ENCODE measurements at places on chromosomes 7 and 10. TPM values are rescaled to one million over a fixed set of nuclear protein-coding genes. Genes with fewer than 3 reads are reported as not detected.

DNA sequence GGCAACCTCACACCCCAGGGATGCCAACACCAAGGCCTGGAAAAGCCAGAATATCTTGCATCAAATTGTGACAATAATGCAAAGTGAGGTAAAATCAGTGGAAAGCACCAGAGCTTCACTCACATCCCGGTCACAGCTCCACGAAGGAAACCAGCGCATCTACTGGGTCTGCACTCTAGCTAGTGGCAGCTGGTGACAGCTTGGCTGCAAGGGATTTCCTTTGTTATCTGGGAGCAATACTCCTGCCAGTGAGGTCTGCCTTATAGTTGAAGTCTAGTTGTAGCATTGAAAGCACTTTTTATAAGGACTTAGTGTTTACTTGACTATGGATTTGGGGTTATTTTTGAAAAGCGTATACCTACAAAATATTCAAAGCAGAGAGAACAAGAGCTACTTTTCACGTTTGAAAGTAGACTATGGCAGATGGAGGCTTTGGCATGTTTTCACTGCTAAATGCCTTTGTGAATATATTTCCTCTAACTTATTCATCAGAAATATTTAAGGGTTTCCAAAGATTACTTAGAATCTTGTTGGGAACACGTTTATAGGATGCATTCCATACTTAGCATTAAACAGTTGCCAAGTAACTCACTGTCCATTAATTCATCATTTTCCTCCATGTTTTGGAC lies 26.1 kb downstream of the WDFY4 start:
- no peaks in the 10 kb centered on the region for H3K36me3 ChIP-seq
- H3K27me3 ChIP-seq = no peaks in the 10 kb centered on the region
- no peaks in the 10 kb centered on the region for H3K4me1 ChIP-seq
- DNase-seq = no peak
- H3K27ac ChIP-seq = no peak overlapping the region
- no peak overlapping the region for H3K4me3 ChIP-seq

DNA sequence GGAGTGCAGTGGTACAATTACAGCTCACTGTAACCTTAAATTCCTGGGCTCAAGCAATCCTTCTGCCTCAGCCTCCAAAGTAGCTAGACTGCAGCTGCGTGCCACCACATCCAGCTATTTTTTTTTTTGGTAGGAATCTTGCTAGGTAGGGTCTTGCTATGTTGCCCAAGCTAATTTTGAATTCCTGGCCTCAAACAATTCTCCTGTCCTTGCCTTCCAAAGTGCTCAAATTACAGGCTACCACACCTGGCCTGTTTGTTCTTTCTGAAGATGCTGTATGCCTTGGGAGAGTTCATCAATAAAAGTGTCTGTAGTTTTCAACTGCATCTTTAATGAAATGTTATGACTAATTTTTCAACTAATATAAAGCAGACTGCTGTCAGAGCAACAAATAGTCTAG lies 452 bp downstream of the SAMD9 start:
- DNase-seq = no peak
- peaks cover 14% of the 10 kb centered on the region for H3K4me1 ChIP-seq
- no peaks in the 10 kb centered on the region for H3K27me3 ChIP-seq

DNA sequence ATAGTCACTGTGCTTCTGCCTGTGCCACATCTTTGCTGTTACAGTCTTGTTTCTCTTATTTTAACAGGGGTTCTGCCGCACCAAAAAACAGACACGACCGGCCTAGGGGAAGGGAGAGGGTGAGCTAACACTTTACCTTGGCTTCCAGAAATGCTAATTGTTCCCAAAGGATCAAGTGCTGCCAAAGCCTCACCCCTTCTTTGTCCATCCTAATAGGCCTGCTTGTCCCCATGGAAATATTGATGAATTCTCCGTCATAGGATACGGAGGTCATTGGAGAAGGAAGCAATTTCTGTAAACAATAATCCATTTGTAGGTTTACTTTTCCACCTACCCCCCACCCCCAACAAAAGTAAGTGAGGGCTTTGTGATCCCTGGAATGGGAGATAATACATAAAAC lies 567.3 kb downstream of the KCNMA1 start:
- no peak overlapping the region for H3K4me3 ChIP-seq
- no peak for DNase-seq

DNA sequence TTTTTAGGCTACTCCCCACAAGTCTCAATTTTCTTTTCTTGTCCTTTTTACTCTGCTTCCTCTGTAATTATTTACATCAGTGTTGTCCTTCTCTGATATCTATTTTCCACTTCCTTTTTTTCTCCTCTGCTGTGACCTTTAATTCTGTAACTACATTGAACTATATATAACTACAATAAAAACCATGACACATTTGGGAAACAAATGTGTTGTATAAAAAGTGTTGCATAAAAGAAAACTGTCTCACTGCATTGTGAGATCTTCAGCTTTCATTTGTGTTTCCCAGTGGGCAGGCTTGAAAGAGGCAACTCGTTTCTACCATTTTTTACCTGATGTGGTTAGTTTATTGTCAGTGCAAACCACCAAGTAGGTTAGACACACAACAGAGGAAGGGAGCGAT lies 483.9 kb upstream of the NRP1 start:
- H3K27ac ChIP-seq = no peak overlapping the region
- no peaks in the 10 kb centered on the region for H3K4me1 ChIP-seq
- no peaks in the 10 kb centered on the region for H3K27me3 ChIP-seq
- no peak overlapping the region for H3K4me3 ChIP-seq

- H3K27me3 ChIP-seq = no peaks in the 10 kb centered on the region
- no peaks in the 10 kb centered on the region for H3K36me3 ChIP-seq
- no peaks in the 10 kb centered on the region for H3K4me1 ChIP-seq
Observed at GRCh38 chr7:115435178-115435577, 513.3 kb downstream of the MDFIC start.

GRCh38 chr7:3229904-3230470 lies 71.1 kb upstream of the SDK1 start:
- no peak overlapping the region for H3K27ac ChIP-seq
- no peaks in the 10 kb centered on the region for H3K36me3 ChIP-seq

The FGL2 gene
- total RNA-seq = 45.2 TPM

The WAPL gene
- 33.3 TPM for total RNA-seq

The GRB10 gene
- 14.9 TPM for total RNA-seq

The GOLGA7B gene
- 0.14 TPM for total RNA-seq
